Vagina (tissue), 2 donors: ENCODE measurements at places on chromosomes 1 and 21. TPM values are rescaled to one million over a fixed set of nuclear protein-coding genes. Genes with fewer than 3 reads are reported as not detected.

The LRRC7 gene
- total RNA-seq, result not detected

The PCNX2 gene
- total RNA-seq, result 29.2 TPM

The GUCA2A gene
- total RNA-seq, result not detected

The SLC6A17 gene
- 1.7 TPM for total RNA-seq

The AGMAT gene
- 1.5 TPM for total RNA-seq

- no peak for DNase-seq
These were observed 16.8 kb downstream of the PTAFR start for GRCh38 chr1:28159680-28160079.

GRCh38 chr1:36845802-36846201 lies 188.5 kb downstream of the GRIK3 start:
- no peak for DNase-seq

DNA sequence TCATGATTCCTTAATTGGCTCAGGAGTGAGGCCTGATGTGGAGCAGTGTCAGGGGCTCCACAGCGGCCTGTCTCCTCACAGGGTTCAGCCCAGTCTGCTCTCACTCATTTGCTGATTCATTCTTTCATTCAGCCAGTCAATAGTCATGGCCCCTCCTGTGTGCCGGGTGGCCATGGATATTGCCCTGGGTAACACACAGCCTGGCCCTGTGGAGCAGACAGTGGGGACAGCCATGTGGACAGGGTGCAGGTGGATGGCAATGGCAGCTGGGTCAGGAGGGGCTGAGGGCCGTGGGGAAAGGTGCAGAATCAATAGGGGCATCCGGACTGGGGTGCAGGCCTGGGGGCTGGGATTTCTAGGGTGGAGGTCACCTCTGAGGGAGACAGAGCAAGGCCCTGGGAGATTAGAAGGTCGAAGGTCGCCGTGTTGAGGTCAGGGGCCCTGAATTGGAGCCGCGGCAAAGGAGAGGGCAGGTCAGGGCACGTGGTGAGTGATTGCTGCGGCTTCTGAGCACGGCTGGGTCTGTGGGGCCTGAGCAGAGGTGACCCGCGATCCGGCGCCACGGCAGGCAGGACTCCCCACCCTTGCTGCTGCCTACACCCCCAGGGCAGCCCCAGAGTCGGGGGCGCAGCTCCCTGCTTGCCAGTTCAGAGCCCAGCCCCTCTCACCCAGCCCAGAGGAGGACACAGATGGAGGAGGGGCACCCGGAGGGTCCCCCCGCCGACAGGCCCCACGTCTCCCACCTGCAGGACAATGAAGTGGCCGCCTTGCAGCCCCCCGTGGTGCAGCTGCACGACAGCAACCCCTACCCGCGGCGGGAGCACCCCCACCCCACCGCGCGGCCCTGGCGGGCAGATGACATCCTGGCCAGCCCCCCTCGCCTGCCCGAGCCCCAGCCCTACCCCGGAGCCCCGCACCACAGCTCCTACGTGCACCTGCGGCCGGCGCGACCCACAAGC lies 33.4 kb downstream of the SLC19A1 start:
- no peak for DNase-seq

GRCh38 chr21:15295875-15296274 lies 231.1 kb upstream of the NRIP1 start:
- no peak for DNase-seq

The ZNF691 gene
- total RNA-seq, result 9.3 TPM

The AADACL3 gene
- not detected for total RNA-seq

DNA sequence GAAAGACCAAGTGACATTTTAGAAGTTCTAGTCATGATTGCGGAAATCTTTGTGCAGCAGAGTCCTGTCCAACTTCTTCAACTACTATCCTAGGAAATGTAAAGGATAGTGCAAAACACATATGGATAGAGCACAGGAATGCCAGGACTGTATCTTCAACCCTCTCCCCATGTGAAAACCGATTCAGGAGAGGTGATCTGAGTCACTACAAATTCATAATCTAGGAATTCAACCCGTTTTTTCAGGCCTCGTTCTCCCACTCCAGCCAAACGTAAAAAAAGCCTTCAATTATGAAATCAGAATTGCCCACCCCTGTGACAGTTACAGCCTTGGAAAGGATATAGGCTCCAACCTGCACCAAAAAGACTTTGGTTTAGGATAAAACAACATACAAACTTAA lies 52.9 kb upstream of the RGS1 start:
- DNase-seq, result no peak

The SCCPDH gene
- 18.2 TPM for total RNA-seq

The TNFRSF8 gene
- 1.2 TPM for total RNA-seq

The RLF gene
- total RNA-seq, result 16.9 TPM

DNA sequence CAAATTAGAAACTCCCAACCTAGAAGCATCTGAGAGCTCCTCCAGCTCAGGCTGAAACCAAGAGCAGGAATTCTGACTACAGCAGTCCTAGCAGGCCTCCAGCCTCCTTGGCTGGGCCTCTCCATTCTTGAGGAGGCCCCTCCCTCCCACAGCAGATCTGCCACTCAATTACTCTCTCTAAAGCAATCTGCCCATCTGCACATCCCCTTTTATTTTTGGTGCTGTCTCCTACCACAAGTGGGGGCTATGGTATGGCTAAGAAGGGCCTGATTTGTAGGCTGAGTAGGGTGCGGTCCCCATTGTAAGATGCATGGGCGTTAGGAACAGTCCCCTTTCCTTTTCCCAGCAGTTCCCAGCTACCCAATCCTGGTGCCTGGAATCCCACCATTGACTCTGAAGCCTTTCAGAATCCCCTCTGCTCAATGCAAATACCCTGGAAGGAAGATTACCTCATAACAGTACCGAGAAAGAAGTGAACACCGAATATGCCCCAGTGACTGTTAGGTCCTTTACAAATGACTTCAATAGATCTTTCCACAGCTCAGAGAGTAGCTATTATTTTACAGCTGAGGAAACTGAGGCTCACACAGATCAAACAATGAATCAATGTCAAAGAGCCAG lies 11.6 kb upstream of the TTC39A start:
- no peak for DNase-seq

GRCh38 chr1:205064301-205064700 lies 20.0 kb downstream of the TMEM81 start:
- no peak for DNase-seq

DNA sequence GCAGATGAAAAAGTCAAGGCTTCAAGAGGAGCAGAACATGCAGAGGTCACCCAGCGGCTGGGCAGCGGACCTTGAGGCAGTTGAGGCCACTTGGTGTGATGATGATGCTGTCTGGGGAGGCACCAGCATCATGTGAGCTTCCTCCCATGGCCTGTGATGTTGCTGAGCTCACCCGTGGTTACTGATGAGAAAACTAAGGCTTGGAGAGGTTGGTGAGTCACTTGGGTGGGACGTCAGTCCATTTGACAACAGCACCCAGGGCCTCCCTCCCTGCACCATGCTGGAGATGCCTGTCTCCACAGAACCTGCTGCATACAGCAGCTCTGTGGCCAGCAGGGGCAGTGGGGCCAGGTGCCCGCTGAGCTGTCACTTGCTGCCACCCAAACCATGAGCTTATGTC lies 146.8 kb downstream of the NPHP4 start:
- no peak for DNase-seq

DNA sequence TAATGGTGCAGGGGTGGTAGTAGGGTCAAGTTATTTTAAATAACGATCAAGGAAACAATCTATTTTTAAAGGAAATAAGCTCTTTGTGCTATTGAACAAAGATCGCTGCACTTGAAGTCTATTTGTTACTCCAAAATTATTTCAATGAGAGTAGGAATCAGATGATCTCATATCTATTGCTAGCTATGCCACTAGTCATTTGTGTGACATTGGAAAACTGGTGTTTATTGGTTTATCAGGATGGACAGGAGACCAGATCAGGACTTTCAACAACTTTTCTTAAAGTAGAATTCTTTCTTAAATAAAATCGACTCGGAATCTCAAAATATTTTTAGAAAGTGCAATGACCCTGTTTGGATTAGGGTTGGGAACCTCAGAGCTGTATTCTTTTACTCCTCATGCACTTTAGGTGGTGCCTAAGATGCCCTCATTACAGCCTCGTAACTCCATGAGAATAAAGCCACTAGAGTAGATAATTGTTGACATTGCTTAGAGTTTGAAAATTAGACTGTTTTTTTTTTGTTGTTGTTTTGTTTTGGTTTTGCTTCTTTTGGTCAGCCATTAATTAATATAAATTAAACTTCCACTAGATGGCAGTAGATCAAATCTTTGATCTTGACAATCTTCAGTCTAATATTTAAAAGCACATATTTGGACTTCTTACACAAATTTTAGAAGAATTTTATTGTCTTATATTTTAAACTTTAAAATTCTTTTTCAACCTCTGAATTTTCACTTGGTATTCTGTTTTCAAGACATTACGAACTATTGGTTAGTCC lies 352.4 kb downstream of the USP25 start:
- DNase-seq, result no peak

The TEKT2 gene
- total RNA-seq, result not detected

The KIF21B gene
- 4.7 TPM for total RNA-seq

The PKP1 gene
- 409 TPM for total RNA-seq

DNA sequence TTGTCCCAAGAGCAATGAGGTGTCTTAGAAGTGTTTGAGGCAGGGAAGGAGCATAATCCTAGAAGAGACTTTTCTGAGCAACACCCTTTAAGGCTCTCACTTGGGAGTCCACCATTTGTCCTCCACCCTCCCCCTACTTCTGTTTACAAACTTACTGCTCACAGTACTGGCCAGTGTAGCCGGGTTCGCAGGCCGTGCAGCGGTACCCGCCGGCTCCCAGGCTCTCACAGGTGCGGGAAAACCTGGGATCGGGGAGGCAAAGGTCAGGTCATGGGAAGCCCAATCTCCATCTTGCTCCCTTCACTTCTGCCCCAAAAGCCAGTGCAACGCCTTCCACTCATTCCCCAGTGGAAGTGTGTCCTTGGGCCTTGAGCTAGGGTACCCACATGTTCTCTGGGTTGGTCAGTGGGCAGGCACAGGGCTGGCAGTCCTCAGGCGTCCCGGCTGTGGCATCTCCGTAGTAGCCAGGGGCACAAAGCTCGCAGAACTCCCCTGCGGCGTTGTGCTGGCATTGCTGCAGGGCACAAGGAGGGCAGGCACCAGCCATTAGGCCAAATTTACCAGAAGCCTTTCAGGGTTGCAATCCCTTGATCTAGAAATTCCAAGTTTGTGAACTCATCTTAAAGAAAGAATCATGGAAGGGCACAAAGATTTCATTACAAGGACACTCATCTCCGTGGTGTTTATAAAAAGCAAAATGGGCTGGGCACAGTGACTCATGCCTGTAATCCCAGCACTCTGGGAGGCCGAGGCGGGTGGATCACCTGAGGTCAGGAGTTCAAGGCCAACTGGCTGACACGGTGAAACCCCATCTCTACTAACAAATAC lies 49.8 kb downstream of the LDLRAD2 start:
- DNase-seq, result no peak

DNA sequence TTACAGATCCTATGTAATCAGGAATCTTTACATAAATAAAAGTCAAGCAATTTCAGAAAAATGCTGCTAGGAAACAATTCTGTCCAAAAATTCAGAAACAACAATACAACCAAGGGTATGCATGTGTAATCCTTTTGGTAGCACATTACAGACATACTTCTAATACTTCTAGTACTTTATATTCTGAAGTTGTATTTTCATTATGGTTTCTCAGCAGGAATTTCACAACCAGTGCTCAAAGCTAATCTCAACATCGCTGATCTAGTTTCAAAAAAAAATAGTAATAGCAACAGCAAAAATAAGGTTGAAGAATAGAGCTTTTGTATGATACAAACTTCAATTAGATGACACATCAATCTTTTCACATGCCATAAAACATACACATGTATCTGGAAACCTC lies 545.2 kb downstream of the LTN1 start:
- no peak for DNase-seq

The TTLL7 gene
- 15.0 TPM for total RNA-seq

The RNU1-4 gene
- total RNA-seq, result 19,908 TPM

- no peak for DNase-seq
These were observed 16.8 kb upstream of the ETV3 start for GRCh38 chr1:157154940-157155514.

The NPR1 gene
- total RNA-seq, result 45.9 TPM

DNA sequence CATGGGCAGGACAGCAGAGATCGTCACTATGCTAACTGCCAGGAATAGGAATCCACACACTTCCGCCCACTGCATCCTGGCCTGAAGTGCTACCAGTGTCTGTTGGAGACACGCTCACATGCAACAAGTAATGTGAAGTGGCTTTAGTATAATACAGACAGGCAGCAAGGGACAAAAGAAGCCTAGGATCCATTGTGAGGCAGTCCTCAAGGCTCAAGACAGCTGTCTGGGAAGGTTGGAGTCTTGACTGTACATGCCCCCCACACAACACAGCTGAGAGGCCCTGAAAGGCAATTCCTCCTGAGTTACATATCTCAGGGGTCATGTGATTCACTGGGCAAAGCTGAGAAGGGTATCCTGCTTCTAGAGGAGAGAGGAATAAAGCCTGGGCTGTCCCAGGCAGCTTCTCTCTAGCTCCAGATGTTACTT lies 39.9 kb upstream of the CD1D start:
- no peak for DNase-seq

The USF1 gene
- total RNA-seq, result 39.0 TPM

The C4BPA gene
- total RNA-seq, result not detected

- no peak for DNase-seq
These were observed 708.8 kb downstream of the LTN1 start for GRCh38 chr21:28283641-28284490.

The TEX38 gene
- total RNA-seq, result not detected

The TFAP2E gene
- 6.4 TPM for total RNA-seq

DNA sequence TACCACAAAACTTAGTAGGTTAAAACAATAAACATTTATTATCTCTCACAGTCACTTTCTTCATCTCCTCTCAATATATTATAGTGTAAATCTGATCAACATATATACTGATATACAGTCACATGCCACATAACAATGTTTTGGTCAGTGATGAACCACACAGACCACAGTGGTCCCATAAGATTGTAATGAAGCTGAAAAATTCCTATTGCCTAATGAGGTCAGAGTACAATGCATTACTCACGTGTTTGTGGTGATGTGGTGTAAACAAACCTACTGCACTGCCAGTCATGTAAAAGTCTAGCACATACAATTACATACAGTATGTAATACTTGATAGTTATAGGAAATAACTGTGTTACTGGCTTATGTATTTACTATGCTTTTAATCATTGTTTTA lies 30.1 kb downstream of the OLFML3 start:
- no peak for DNase-seq

- no peak for DNase-seq
These were observed 179.3 kb downstream of the TNR start for GRCh38 chr1:175564119-175564518.

The RPTN gene
- 0.25 TPM for total RNA-seq

GRCh38 chr1:17475752-17476151 lies 36.3 kb upstream of the RCC2 start:
- DNase-seq, result no peak

The FAM78B gene
- total RNA-seq, result 4.4 TPM

GRCh38 chr1:243325305-243325890 lies 69.6 kb downstream of the SDCCAG8 start:
- DNase-seq, result no peak

The AQP10 gene
- not detected for total RNA-seq

The EFNA4 gene
- total RNA-seq, result 13.8 TPM

The JAM2 gene
- 9.1 TPM for total RNA-seq

The G0S2 gene
- total RNA-seq, result 187 TPM

GRCh38 chr21:33412832-33413519 lies 9.8 kb downstream of the IFNGR2 start:
- DNase-seq, result no peak

- no peak for DNase-seq
These were observed 52.9 kb downstream of the SNRPE start for GRCh38 chr1:203914292-203914691.
